ENCODE measurements at places on chromosomes 7 and 10.
A peak's percentile ranks its signal among the peaks of the same experiment; 100 is the strongest.

GRCh38 chr10:100907175-100907574 lies 5.6 kb upstream of the SLF2 start:
- DNase-seq, result no peak

GRCh38 chr7:36607721-36608095 lies 116.6 kb downstream of the AOAH start:
- no peak for DNase-seq

DNA sequence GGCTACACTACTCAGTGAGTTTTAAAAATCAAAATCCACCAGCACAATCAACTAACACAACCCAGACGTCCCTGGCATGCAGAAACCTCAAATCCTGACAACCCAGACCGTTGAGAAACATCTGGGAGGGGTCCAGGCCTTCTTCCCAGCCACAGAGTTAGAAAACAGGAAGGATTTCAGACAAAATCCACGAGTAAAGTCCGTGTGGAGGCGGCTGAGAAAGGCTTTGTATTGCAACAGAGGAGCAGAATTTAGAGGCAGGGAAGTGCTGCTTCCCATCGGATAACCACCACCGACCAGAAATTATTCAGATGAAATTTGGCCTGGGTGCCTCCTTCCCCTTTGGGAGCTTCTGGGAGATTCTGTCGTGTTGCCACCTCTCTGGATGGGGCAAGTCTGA lies 61.5 kb downstream of the TNS3 start:
- DNase-seq, result peak; percentile 99

GRCh38 chr7:129454249-129454551 lies 20.0 kb downstream of the STRIP2 start:
- no peak for DNase-seq

DNA sequence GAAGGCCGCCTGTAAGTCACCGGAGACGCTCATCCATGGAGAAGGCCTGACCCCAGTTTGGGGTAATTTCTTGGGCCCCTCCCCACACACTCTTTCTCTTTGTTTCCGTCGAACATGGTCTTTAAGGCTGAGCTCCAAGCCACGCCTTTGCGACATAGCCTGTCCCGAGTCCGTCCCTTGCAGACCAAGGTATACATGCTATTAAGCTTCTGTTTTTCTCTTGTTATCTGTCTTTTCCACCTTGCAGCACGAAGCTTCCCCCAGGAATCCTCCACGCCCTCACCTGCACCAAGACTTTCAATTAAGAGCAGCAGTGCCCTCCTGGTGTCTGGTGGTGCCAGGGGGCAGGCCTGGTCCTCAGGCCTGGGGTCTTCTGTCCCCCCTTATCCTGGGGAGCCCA lies 4.2 kb upstream of the FAM20C start:
- no peak for DNase-seq

DNA sequence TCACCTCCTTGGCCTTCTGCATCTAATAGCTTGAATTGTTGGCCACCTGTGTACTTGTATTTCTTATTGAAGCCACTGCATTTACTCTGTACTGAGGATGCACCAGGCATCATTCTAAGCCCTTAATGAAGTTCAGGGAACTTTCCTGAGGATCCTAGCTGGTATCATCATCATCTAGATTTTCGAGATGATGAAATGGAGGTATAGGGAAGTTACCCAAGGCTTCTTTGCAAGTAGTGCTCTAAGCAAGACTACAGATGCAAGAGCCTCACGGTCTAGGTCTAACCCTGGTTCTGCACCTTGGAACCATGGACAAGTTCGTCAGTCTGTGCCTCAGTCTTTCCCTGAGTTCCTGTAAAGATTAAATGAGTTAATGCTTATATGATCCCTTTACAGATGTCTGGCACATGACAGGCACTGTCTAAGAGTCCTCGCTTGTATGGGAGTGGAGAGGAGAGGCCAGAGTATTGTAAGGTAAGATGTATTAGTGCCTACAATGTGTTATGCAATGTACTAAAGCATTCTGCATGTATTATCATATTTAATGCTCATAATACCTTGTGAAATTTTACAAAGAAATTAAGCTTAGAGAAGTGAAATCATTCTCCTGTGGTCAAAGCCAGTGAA lies 145.1 kb downstream of the KCNMA1 start:
- no peak for DNase-seq

GRCh38 chr7:77308792-77309191 lies 107.4 kb downstream of the GSAP start:
- DNase-seq, result no peak

DNA sequence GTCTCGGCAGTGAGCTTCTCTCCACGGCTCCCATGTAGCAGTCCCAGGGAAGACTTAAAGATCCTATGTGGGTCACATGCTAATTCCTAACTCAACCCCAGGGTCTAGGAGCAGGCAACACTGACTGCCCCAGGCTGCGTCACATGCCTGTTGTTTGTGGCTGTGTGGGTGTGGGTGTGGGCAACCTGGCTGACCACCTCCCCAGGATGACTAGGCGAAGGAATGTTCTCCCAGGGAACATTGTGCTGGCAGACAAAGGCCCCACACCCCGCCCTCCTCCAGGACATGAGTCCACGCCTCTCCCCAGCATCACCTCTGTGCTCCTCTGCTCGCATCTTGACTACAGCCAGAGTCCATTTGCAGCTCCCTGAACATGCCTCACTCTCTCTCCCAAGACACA lies 30.3 kb downstream of the SLC29A3 start:
- no peak for DNase-seq

DNA sequence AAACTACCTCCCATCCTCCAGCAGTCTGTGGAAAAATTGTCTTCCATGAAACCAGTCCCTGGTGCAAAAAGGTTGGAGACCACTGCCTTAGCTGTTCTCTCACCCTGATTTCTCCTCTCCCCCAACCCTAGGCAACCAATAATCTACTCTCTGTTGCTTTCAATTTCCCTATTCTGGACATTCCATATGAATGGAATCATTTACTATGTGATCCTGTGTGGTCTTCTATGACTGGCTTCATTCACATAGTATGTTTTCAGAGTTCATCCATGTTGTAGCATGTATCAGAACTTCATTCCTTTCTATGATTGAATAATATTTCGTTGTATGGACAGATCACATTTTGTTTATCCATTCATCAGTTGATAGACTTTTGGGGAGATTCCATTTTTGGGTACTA lies 38.3 kb upstream of the DLG5 start:
- peak; percentile 41 for DNase-seq

DNA sequence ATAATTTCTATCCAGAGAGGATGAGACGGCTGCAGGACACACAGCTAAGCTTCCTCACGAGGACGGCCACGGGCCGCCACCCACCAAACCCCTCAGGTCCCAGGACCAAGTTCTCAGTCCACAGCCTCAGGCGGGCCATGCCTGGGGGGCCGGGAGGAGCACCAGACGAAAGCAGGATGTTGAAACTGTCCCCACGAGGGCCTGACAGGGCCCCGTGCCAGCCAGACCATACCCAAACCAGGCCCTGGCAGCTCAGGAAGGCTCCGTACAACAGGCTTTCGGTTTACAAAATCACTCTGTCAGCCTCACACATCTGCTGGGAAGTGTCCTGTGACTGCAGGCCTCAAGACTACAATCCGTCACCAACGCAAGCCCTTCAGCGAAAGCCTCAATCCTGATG lies 14.5 kb downstream of the TUBGCP2 start:
- DNase-seq, result no peak

DNA sequence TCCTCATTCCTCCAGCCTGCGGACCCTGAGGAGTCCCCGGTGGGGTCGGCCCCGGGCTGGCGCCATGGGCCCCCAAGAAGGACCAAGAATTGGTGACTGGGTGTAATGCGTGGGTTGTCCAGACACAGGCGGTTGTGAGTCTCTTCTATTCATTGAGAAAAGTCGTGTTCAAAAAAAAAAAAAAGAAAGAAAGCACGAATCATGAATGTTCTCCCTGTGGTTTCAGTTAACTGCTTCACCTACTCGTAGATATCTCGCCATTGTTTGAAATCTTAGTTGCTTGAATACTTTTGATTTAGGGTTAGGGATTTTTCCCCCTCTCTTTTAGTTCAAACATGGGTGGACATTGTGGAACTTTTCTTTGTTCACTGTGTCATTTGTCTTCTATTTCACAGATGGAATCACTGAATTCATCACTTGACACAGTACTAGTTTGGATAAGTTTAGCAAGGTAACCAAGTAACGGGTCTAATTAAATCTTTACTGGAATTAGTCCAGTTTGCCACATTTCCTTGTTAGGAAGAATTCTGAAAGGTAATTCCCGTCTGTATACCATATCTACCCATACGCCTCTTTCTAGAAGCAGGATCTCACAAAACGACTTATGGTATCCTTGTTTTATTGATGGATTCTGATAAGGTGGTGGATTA lies 775 bp downstream of the STARD3NL start:
- peak; percentile 45 for DNase-seq

- DNase-seq, result no peak
These were observed 266.0 kb upstream of the CNTNAP2 start for GRCh38 chr7:145850636-145851035.

- DNase-seq, result no peak
These were observed 4.0 kb downstream of the SNX13 start for GRCh38 chr7:17936321-17936720.

GRCh38 chr10:30455816-30456215 lies 21.8 kb downstream of the MAP3K8 start:
- no peak for DNase-seq

GRCh38 chr10:114167985-114168384 lies 6.0 kb downstream of the CCDC186 start:
- DNase-seq, result no peak

GRCh38 chr10:103499881-103500280 lies 6.4 kb downstream of the NEURL1 start:
- DNase-seq, result no peak

DNA sequence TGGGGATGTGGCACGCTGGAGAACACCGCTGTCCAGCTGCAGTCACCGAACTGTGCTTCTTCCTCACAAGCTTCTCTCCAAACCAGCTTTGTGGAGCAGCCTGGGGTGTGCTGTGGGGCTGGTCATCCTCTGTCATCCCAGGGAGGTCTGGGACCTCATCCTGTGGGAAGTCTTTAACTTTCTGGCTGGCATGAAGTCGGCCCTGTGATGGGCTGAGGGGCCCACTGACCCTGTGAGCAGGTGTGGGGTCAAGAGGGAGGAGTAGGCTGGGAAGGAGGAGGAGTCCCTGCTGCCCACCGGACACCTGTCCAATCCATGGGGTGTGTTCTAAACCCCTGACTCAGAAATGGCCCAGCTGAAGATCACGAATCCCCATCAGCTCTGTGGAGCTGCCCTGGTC lies 136.2 kb upstream of the SHH start:
- DNase-seq, result no peak

GRCh38 chr7:80110376-80110775 lies 24.3 kb upstream of the GNAI1 start:
- DNase-seq, result no peak

DNA sequence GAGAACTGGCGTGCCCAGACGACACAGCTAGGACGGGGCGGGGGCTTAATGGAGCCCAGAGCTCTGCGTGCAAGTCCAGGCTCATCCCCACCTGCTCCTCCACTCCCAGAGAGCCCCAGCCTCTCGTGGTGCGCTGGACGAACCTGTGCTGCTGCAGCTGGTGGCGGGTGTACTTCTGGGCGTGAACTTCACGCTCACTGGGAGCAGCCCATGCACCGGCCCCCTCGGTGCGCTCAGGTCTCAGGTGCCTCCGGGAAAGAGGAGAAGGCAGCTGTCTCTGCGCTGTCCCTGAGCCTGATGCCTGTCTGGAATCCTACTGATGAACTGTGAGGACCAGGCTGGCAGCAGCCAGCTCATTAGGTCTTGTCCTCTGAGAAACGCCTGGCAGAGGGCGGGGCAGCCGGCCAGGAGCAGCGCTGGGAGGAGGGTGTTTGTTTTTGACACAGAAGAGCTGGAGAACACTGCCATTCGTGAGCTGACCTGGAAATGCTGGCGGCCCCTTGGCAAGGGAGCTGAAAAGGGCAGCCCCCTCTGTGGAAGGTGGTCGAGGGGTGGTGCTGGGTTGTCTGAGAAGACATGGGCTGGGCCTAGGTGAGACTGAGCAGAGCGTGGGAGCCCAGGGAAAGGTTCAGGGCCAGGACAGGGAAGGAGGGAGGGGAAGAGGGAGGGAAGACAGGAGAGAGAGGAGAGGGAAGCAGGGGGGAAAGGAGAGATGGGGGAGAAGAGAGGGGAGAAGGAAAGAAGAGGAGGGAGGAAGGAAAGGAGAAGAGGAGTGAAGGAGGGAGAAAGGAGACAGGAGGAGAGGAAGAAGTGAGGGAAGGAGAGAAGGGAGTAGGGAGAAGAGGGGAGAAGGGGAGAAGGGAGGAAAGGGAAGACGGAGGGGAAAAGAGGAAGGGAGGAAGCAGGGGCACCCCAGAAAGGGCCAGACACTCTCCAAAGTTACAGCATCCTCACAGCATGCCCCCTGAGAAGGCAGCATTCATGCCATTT lies 53.5 kb upstream of the TNS3 start:
- DNase-seq, result no peak

GRCh38 chr10:5522913-5523560 lies 1.7 kb upstream of the CALML3 start:
- DNase-seq, result no peak

DNA sequence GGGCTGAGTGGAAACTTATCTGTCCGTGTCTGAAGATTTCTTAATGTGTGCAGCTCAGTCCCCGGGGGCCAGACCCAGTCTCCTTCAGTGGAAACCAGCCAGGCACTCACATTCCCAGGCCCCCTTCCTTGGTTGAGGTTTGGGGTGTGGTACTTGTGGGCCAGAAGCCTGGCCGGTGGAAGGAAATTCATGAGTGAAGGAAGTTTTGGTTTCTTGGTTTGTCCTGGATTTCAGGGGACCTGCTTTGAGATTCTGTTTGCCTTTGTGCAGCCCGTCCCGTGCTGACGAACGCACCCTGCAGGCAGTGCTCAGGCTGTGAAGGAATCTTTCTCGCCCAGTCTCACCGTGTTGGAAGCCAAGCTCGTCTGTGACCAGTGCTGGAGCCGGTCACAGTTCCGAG lies 2.9 kb downstream of the INPP5A start:
- DNase-seq, result peak; percentile 47

DNA sequence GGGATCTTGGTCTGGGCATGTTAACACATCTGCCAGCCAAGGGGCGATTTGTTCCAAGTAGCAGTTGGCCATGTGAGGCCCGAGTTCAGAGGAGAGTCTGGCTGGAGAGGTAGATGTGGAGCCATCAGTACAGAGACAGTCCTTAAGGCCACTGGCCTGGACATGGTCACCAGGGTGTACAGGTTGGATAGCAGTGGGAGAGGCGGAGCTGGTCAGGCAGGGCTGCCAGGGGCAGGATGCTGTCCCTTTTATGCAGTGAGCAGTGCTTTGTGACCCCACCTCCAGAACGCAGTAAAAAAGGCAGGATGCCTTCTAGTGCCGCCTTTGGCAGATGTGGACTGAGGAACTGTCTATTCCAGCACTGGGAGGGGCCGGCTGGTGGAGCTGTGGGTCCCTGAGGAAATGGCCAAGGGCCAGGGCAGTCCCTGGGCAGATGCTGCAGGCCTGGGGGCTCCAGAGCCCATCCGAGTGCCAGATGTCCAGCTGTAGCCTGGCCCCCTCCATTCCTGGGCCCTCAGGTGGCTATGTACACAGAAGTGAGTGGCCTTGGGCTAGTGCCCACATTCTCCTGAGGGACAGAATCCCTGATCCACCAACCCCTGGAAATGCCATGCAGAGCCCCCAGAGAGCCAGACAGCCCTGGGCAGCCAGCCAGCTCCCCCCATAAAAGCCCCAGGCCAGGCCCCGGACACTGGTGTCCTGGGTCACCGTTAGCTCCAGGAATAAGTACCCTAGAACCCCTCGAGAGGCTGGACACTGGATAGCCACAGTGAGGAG lies 17.2 kb upstream of the MYL7 start:
- no peak for DNase-seq

- no peak for DNase-seq
These were observed 265.5 kb upstream of the FZD8 start for GRCh38 chr10:35907548-35907947.

Data from AG10803 (cell line).